Substantia nigra (tissue), 51 donors: ENCODE measurements at places on chromosomes 4 and X.

DNA sequence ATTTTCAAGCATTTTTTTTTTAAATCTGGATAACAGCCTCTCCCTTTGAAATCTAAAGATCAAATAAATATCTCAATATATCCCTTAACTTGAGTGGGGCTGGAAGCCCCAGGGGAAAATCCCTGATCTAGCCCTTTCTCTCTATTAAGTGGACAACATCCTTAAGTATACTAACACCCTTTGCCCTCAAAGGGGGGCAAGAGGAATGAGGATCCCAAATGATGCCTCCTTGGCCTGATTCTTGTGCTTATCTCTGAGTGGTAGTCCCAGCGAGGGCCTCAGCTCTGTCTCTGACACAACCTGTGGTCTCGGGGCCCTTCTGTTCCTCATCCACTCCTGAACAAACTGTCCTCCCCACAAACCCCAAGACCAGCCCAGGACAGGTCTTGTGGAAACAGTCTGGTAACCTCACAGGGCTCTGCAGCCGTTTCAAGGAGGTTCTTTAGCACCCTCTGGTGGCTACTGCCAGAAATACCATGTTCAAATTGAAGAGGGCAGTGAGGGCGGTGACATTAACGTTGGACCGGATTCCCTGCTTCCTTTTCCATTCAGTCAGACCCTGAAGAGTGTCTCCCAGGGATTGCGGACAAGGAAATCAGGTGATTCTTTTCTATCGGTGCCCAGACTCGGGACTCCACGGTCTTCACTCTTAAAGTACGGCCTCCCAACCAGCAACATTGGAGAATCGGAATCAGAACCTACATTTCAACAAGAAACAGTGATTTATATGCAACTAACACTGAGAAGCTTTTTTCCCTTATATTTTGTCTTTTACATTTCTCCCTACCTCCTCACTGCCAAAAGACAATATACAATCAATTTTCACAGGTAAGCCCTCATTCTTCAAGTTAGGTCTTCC is 13.0 kb downstream of the CXCL13 start:
- peak; percentile 49 for DNase-seq

DNA sequence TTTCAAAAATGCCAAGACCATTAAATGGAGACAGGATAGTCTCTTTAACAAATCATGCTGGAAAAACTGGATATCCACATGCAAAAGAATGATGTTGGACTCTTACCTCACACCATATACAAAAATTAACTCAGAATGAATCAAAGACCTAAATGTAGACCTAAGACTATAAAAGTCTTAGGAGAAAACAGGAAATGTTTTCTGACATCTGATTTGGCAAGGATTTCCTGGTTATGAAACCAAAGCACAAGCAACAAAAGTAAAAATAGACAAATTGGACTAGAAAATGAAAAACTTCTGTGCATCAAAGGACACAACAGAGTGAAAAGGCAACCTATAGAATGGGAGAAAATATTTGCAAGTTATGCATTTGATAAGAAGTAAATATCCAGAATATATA is 37.6 kb downstream of the ARFIP1 start:
- DNase-seq, result no peak

DNA sequence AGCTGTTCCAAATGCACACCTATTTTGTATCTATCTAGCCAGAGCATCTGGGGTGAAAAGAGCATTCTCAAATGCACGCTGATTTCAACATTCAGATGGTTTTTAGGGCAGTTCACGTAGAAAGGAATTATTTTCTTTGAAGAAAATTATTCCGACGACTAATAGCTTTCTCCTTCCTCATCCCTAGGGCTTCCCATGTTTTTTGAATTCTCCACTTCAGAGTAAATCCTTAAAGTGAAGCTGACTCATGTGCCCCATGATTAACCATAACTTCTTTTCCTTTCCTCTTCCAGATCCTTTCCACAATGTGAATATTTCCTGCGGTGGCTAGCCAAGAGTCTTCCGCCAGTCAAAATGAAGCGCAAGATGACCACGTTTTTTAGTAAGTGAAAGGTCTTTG is 86.7 kb upstream of the PDHA1 start:
- DNase-seq, result no peak

DNA sequence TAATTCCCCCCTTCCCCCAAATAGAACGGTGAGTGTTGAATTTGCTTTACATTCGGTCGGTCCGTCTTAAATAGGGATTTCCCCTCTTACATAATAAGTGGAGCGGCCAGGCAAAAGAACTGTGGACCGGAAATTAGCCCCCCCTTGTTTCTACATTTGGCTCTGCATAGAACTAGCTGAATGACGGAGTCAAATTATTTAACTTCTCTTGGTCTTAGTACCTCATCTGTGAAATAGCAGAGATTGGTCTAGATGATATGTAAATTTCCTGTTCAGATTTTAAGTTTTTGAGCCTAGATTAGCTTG is 1.3 kb downstream of the SPATA18 start:
- no peak for DNase-seq

- DNase-seq, result no peak
These were observed 5.1 kb downstream of the RNF128 start for GRCh38 chrX:106731590-106731989.

DNA sequence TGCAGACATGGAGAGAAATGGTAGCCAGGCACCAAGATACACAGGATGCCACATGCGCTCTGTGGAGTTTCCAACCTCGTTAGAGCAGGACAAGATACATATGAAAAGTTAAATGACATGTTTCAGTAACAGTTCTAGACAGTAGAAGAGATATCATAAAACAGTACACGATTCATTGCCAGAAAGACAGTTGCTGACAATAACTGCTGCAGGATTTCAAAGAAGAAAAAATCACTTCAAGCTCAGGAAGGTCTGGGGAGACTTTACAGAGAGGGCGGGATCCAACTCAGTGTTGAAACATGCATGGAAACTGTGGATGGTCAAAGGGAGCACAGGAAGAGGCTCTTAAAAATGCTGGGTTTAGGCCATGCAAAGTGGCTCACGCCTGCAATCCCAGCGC is 31.0 kb downstream of the DCTD start:
- DNase-seq, result no peak
